ENCODE measurements at places on chromosomes 1 and 21.

- DNase-seq = no peak
Observed at GRCh38 chr1:234639961-234640360, 30.0 kb upstream of the IRF2BP2 start.

- DNase-seq = no peak
Observed at GRCh38 chr1:201418461-201418860, 3.1 kb downstream of the TNNI1 start.

DNA sequence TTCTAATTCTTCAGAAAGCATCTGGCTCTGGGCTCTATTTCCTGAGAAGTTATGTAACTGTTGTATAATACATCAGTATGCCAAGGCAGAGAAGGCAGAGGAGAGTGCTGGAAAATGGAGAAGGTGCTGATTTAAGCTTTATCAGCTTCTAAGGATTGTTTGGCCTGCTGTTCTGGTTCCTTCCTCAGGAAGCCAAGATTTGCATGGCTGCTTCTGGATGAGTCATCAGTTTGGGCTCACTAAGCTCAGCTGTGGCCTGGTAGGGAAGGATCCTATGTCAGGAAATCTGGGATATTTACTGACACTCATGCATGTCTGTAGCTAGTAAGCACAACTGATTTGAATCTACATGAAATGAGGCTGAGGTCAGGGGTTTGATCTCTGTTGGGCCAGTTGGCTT lies 73.2 kb upstream of the ADGRL4 start:
- DNase-seq = peak; percentile 80

DNA sequence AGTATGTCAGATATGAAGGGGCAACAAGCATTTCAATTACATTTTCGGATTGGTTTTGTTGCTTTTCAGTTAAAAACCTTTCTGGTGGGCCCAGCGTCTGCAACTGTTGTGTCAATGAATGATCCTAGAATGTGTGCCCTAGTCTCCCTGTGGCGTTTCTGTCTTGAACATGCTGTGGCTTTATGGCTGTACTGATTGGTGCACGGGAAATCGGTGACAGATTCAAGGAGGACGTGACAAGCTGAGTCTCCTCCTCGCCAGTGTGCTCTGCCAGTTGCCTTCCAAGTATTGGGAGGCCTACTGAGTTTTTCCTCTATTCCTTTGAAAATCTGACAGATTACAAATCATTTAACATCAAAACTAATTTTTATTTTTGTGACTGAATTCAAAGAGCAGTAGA lies 127.6 kb downstream of the ZP4 start:
- DNase-seq = no peak

DNA sequence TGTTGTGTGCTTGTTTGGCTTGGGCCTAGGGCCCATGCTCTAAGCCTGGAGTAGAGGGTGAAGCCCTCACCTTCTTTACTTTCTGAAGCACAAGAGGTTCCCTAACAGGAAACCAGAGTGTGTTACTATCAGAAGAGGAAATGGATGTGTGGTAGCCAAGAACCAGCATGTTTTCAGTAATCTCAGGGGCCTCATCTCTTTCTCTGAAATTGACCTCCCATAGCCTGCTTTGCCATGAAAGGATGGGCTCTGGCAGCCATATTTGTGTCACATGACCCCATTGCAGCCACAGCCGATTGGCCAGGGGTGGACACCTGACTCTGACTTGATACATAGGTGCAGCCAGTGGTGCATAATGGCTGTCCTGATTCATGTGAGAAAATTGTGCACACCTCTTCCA lies 18.6 kb downstream of the A3GALT2 start:
- DNase-seq = no peak

DNA sequence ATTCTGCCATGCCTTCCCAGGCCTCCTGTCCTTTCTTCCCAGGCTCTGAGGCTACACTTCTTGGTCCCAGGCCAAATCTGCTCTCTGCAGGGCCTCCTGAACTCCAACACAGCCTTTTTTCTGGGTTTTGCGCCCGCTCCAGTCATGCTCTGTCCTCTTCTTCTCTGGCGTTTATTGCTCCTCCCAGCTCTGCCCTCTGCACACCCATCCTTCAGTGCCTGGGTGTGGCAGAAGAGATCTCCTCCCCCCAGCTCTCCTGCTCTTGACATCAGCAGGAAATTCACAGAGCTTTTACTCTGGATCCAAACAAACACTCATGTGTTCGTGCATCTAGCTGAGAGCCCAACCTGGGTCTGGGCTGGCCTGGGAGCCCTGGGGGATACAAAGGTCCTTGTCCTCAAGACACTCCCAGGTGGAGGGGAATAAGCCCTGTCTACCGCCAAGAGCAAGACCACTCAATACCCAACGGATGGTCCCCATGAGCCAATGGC lies 22.9 kb upstream of the EPS8L3 start:
- peak; percentile 74 for DNase-seq

DNA sequence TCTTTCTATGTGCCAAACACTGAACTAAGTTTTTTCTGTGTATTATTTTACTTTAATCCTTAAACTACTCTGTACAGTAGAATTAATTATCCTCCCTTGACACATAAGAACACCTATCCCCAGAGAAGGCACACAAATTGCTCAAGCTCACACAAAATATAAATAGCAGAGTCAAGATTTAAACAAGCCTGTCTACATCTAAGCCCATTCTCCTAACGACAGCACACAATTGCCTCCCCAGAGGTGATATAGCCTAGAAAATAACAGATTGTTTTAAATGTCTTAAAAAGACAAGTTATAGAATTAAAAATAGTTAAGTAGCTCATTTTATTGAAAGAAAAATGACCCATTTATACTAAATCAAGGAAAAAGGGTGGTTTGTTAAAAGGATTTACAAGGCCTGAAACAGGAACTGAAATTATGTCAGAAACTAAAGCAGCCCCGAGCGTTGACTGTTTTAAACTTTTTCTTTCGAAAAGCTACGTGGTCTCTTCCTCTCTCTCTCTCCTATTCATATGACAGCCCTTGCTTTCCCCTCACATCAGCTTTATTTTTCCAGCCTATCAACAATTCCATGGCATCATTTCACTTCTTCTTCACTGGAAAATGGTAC lies 30.5 kb downstream of the TNFSF18 start:
- no peak for DNase-seq

GRCh38 chr1:157278383-157279137 lies 140.4 kb upstream of the ETV3 start:
- DNase-seq = no peak

DNA sequence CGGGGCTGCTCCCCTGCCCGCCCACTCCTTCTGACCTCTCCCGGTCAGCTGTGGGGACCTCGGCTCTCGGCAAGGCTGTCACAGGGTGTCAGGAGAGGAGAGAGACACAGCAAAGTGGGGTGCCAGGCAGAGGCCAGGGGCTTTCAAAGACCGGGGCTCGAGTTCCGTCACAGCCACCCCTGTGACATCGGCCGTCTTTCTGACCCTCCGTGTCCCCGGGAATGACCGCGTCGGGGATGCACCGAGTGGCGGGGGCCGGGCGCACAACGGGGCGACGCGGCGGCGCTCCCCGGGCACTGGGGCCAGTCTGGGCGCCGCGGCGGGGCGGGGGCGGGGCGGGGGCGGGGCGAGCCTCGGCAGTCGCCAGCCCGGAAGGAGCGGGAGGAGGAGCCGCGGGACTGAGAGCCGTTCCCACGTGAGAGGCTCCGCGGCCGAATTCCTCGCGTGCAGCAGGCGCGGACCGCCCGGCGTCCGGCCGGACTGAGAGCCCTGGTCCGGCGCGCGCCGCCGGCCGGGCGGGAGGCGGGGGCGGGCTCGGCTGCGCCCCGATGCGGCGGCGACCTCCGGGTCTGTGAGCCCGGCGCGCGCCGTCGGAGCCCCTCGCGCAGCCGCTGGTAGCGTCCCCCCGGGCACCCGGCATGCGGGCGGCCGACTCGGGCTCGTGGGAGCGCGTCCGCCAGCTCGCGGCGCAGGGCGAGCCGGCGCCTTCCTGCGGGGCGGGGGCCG lies 229.7 kb upstream of the TMEM51 start:
- DNase-seq = peak; percentile 65

DNA sequence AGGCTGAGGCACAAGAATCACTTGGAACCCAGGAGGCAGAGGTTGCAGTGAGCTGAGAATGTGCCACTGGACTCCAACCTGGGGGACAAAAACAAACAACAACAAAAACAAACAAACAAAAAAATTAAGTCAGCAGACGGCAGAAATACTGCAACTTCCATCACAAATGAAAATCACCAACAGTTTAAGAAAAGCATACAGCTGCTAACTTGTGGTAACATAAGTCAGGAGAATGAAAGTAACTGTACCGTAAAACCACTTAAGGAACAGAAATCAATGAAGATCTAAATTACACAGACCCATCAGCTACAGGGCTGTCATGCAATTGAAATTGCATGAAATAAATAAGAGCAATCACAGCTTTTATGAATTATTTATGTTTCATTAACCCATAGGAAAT lies 25.0 kb downstream of the MCOLN2 start:
- no peak for DNase-seq

DNA sequence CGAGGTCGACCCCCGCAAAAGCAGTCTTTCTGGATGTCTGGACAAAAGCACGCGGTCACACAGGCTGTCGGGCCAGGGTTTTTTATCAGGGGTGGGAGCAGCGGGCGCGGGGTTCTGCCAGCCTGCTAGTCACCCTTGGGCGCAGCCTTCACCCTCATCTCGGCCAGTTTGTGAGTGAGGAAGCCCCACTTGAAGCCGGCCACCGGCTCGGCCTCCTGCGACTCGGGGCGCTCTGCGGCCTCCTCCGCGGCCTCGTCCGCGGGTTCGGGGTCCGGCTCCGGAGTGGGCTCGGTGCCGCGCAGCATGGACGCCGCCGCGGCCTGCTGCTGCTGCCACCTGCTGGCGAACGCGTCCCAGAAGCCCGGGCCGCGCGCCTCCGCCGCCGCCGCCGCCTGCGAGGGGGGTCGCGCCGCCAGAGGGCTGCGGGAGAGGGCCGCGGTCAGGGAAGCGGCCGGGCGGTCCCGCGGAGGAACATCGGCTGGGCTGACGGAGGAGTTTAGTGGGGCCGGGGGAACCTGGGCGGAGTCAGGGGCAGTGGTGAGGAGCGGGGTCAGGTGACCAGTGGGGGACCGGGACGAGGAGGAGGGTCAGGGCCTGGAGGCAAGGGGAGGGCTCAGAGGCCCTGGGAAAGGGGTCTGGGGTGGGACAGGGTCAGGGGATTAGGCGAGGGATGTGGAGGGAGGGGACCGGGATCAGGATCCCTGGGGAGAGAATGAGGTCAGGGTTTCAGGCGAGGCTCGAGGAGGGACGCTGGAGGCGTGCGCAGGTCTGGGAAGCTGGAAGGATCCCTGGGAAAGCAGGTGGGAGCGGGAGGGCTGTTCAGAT lies 4.5 kb downstream of the C1orf232 start:
- no peak for DNase-seq

DNA sequence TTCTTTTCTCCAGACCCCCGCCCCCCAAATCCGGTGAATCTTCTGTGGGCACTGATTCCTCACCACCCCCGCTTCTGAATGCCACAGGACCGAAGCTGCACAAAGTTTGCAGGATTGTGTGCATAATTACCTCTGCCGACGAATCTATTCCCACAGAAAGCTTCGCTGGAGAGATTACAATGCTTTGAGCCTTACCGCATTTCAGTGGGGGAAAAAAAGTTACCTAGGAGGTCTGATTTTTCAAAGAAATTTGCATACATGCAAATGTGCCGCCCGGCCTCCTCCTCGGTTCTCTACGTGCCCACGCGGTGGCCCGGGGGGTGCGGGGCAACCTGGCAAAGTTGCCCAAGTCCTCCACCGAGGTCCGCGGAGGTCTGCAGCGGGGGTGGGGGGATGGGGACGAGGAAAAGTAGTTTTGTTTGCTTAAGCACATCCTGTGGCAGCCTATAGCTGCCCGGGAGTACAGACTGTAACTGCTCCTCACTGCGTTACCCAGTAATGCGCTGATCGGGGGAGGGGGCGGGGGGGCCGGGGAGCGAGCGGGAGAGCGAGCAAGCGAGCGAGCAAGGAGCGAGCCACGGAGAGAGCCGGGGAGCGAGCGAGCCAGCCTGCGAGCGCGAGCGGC lies 563 bp upstream of the NFIA start:
- peak; percentile 33 for DNase-seq

GRCh38 chr1:77845951-77846350 lies 42.5 kb upstream of the NEXN start:
- no peak for DNase-seq

DNA sequence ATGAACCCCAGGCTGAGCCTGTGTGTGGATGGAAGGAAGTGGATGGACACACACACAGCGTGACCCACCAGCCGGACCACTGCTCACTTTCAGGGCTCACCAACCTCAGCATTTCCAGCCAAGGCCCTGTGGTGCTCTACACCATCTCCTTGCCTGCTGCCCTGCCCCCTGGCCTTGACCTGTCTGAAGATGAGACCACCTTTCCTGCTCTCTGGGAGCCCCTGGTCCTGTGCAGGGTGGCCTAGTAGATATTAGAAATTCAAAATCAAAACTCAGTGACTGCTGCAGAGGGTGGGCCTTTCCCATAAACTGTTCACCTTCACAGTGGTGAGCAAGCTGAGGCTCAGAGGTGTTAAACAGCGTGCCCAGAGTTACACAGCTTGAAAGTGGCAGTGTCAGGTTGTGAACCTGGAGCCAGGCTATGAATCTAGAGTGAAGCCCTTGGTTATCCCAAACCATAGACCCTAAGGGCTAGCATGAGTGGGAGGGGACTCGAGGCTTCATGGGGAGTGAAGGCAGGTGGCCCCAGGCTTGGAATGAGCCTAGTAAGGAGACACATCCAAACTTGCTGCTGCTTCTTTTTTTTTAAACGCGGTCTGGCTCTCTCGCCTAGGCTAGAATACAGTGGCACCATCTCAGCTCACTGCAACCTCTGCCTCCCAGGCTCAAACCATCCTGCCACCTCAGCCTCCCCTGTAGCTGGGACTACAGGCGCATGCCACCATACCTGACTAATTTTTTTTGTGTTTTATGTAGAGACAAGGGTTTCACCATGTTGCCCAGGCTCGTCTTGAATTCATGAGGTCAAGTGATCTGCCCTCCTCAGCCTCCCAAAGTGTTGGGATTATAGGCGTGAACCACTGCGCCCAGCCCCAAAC lies 41.5 kb downstream of the MAN1C1 start:
- no peak for DNase-seq

DNA sequence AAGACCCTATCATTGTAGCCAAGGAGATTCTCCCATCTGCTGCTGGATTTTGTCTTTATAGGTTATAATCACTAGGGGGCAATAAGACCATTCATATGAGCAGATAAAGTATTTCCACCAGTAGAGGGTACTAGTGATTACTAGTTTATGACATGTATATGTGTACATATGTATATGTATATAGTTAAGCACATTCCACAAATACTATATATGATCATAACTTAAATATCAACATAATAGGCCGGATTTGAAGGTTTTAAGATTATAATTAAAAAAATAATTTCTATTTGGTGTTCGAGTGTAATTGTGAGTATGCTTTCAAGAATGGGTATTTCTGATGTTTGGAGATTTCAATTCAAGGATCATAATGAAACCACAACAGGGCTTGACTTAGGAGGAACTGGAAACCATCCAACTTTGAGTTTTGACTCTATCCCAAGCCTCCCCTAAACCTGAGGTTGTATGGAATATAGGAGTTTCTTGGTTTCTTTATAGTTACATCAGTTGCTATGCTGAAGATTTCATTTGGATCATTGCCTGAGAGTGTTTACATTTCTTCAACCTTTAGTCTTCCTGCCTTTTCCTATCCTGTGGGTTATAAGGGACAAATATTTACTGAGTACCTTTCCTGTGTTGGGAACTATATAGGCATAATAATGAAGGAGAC lies 16.9 kb downstream of the TCEANC2 start:
- peak; percentile 6 for DNase-seq

Measured in NCI-H226 (cell line).